H1 (cell line): ENCODE measurements at places on chromosomes 2 and 18. TPM values are rescaled to one million over a fixed set of nuclear protein-coding genes. Genes with fewer than 3 reads are reported as not detected.

GRCh38 chr18:46167971-46168370, 63.8 kb downstream of the HAUS1 start:
- no peak for DNase-seq

ERICH2 gene
- 2.0 and 2.1 TPM in 2 replicates for total RNA-seq

DNA sequence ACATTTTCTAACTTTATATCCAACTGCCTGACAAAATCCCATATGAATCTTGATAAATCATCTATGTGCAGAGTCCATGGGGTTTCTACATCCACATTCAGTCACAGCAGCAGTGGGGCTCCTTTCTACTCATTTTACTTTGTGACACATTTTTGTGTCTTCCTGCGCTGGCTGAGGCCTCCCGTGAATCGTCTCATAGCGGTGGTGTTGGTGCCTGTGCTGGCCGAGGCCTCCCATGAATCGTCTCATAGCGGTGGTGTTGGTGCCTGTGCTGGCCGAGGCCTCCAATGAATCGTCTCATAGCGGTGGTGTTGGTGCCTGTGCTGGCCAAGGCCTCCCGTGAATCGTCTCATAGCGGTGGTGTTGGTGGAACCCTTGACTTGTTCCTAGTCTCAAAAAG, 17.0 kb downstream of the SNED1 start:
- no peak for DNase-seq

TEX44 gene
- total RNA-seq, result not detected in 2 replicates

GRCh38 chr2:197706839-197707207, 1.7 kb downstream of the MARS2 start:
- no peak for DNase-seq

DNA sequence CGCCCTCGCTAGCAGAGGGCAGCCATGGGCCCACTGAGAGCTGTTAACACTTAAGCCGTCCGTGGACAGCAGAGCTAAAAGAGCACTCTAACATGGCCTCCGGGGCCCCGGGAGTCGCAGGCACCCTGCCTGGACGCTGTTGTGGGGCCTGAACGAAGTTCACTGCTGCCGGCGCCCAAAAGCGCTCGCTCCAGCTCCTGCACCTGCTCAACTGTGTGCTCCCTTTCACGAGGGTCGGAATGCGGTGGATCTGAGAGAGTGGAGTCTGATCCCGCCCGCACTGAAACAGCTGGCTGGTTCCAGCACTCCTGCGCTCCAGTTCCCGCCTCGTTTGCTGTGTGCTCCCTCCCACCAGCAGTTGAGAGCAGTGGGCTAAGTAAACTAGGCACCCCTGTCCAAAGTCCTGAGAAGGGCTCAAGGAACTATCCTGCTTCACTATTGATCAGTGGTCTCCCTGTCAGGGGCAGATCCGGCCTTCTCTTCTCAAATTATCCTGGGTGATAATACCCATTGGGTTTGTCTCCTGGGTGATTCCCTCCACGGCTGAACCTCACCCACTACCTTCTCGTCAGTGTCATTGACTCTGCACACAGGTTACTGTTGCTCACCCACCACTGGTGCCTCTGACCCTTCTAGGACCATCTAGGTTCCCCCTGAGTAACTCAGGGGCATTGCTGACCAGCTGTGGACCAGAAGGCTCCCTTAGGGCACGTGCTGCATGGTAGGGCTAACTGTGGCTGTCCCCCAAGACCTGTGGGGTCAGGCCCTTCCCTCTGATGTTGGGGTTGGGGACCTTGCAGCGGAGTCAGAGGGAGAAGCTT, 23.5 kb downstream of the B3GNT7 start:
- no peak for DNase-seq

DNA sequence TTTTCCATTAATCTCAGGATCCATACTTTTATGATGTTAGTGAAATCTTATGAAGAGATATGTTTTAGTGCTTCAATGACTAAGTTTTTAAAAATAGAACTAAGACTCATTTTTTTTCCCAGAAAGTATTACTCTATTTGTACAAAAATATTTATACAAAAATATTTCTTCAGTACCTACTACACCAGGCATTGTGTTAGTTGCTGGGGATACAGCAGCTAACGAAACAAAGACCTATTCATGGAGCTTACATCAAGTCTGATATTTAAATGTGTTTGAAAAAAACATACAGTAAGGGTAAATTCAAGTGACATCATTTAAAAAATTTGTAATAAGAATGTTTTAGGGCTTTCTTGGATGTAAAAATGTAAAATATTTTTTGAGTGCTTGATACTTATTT, 11.6 kb downstream of the VAPA start:
- no peak for DNase-seq

- DNase-seq, result peak; percentile 9
Observed at GRCh38 chr2:104332731-104333130, 521.2 kb upstream of the POU3F3 start.

FSHR gene
- not detected in 2 replicates for total RNA-seq

DNA sequence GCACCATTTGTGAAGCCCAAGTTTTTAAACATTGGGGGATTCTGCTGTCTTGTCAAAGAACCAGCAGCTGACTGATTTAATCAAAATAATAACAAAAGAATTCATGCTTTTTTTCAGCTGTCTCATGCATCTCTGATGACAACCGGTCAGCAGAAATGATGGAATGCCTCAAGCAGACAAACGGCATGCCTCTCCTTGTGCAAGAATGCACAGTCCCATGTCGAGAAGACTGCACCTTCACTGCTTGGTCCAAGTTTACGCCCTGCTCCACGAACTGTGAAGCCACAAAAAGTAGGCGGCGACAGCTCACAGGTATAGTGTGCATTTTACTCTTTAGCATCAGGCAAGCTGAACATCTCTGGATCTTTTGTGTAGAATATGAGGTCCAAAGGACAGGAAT, 558.8 kb upstream of the HNMT start:
- no peak for DNase-seq

GRCh38 chr2:25009954-25010353, 31.9 kb upstream of the EFR3B start:
- DNase-seq, result no peak

- no peak for DNase-seq
Observed at GRCh38 chr18:27226556-27227075, 41.5 kb upstream of the CHST9 start.

- no peak for DNase-seq
Observed at GRCh38 chr2:171432206-171432968, 1.4 kb downstream of the METTL8 start.

- DNase-seq, result no peak
Observed at GRCh38 chr2:10738192-10738591, 16.8 kb downstream of the ATP6V1C2 start.

UXS1 gene
- 60.9 and 63.4 TPM in 2 replicates for total RNA-seq

ARMC9 gene
- 33.0 and 36.1 TPM in 2 replicates for total RNA-seq

DNA sequence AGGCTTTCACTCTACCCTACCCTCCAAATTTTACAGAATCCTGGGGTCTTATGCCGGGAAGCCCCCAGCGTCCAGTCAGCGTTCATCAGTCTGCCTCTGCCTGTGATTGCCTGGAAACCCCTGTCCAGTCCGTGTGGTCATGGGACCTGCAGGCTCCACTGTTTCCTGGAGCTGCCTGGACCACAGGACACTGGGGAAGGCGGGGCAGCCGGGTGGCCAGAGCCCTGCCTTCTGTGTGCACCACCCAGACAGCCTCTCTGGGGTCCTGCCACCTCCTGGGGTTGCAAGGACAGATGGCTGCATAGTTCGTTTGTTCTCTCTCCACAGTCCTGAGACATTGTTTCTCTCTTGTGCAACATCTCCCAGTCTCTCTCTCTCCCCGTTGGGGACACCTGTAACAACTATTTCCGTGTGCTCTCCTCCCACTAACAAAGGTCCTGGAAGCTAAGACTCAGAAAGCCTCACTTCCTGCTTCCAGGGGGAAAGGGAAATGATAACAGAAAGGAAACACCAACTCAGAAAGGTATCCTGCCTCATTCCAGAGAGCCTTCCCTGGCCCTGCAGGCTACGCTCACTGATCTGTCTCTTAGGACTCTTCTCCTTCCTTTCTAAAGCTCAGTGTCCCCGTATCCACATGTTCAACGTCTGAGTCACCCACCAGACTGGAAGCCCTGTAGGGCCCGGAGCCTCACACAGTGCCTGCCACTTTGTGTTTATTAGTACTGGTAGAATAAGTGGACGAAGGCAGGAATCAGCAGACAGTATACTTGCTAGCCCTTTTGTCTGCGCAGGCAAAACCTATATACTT, 192.8 kb upstream of the RAB12 start:
- no peak for DNase-seq

DNA sequence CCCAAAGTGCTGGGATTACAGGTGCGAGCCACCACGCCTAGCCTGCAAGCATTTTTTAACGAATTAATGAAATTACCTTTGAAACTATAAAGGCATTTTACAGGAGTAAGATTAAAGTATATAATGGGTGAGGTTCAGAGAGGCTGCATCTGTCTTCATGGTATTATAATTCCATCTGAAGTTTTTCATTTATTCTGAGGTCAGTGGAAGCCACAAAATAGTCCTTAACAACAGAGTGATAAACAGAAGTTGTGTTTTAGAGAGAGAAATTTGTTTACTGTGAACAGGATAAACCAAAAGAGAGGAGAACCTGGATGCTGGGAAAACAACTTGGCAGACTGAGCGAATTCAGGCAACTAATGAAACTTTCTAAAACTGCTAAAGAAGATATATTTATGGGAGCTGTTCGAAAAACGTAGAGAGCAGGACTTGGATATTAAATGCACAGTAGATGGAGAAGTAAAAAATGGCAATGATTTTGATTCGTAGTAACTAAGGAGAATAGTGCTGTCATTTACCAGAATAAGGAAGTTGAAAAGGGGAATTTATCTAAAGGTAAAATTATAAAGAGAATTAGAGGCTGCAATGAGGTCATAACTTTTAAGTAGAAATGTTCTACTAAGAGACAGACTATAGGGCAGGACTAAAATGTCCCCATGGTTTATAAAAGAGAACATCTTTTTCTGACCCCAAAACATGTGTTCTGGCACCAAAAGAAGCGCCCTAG, 37.9 kb upstream of the ITGA4 start:
- no peak for DNase-seq

AMER3 gene
- total RNA-seq, result 0.19 and 0.55 TPM in 2 replicates

ANO7 gene
- 6.5 and 6.9 TPM in 2 replicates for total RNA-seq

DNA sequence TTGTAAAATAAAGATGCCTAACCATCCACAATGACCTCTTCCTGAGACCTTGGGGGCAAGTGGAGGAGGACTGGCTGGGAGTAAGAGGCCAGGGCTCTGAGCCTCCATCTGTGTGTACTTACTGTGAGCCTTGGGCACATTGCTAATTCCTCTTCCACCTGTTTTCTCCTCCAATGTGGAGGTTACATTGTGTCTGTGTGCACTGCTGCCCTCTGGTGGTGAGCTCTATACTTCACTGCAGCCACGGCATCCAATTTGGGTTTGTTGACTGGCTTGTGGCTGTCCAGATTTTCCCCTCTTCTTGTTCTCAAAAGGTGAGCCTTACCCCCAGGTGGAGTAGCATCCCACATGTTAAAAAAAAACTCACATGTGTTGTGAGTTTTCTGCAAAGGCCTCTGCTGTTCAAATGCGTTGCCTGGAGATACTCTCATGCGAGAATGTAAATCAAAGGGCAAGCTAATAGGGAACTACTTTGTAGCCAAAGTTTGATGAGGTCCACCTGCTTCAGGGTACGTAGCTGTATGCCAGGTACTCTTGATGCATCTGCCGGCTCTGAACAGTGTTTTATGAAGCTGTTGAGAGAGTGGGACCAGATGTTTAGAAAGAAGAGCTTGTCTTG, 80.8 kb downstream of the APOB start:
- peak; percentile 27 for DNase-seq

DYNC1I2 gene
- 65.6 and 68.1 TPM in 2 replicates for total RNA-seq

IL36A gene
- total RNA-seq, result not detected in 2 replicates

GRCh38 chr18:55448420-55448819, 139.6 kb downstream of the TCF4 start:
- no peak for DNase-seq

GRCh38 chr2:15566912-15567311, 5.8 kb upstream of the NBAS start:
- no peak for DNase-seq

DNA sequence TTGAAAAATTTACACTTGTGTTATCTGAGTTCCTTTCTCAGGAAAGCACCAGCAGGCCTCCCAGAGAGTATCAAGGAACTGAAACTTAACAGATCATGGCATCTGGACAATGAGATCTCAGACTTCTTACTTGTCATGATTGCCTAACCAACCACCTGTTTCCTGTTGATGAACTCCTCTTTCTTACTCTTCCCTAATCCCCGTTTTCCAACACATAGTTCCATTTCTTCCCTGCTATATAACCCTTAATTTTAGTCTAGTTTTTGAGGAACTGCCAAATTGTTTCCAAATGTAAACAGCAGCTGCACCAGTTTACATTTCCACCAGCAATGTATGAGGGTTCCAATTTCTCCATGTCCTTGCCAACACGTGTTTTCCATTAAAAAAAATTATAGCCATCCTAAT, 6.1 kb upstream of the FAM171B start:
- no peak for DNase-seq

GRCh38 chr2:883260-883802, 67.3 kb upstream of the SNTG2 start:
- DNase-seq, result no peak

DNA sequence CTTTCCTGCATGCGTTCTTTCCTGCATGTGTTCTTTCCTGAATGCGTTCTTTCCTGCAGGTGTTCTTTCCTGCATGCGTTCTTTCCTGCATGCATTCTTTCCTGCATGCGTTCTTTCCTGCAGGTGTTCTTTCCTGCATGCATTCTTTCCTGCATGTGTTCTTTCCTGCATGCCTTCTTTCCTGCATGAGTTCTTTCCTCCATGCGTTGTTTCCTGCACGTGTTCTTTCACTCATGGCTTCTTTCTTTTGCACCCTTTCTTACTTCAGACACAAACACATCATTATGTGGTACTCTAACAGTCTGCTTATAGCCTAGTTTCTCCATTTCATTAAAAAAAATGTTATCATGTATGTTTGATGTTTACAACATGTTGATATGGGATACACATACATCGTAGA, 261.6 kb upstream of the PXDN start:
- no peak for DNase-seq

TANK gene
- total RNA-seq, result 19.7 and 26.1 TPM in 2 replicates

- DNase-seq, result no peak
Observed at GRCh38 chr2:26412091-26412673, 10.5 kb downstream of the DRC1 start.

CFAP65 gene
- total RNA-seq, result 0.13 and 0.19 TPM in 2 replicates

EMILIN1 gene
- 2.9 and 3.0 TPM in 2 replicates for total RNA-seq

- DNase-seq, result peak; percentile 55
Observed at GRCh38 chr18:23207191-23207955, 72.1 kb downstream of the CABLES1 start.

DNA sequence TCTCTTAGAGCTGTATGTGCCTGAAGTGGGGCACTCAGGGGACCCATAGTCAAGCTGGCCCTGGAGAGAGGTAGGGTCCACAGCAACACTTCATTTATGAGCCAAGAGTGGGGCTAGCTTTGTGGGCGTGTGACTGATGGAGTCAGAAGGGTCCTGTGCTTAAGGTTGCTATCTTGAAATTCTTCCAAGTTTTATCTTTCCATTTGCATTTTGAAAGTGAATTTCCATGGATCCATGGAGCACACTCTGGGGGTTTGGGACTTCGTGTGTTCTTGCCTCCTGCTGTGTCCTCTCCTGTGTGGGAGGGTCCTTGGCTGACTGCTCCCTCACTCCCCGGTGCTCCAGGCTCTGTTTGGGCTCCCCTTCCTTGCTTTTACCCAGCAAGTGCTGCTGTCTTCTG, 50.8 kb downstream of the FHOD3 start:
- DNase-seq, result no peak
